ENCODE measurements at places on chromosomes 4 and X.

GRCh38 chrX:48683411-48683982 is at the start of gene WAS:
Gene WAS, plus strand, starts transcription at chrX:48683799. Its CDS starts 55 bp downstream, at chrX:48683854.
- H3K4me1 ChIP-seq: peaks cover 43% of the 10 kb centered on the region
- H3K36me3 ChIP-seq: peaks cover 20% of the 10 kb centered on the region
- H3K27me3 ChIP-seq: no peaks in the 10 kb centered on the region
- peak within 1 kb of the TSS; percentile 96 for H3K27ac ChIP-seq
- H3K4me3 ChIP-seq: peak within 1 kb of the TSS; percentile 96

GRCh38 chr4:112214390-112215264 is 17.0 kb upstream of the AP1AR start:
- no peak for DNase-seq
- H3K4me3 ChIP-seq: no peak overlapping the region
- peaks cover 2% of the 10 kb centered on the region for H3K4me1 ChIP-seq
- H3K27me3 ChIP-seq: no peaks in the 10 kb centered on the region

- H3K4me1 ChIP-seq: peaks cover 2% of the 10 kb centered on the region
- peaks cover 8% of the 10 kb centered on the region for H3K36me3 ChIP-seq
- H3K27me3 ChIP-seq: no peaks in the 10 kb centered on the region
- peak; percentile 22 for DNase-seq
- no peak overlapping the region for H3K4me3 ChIP-seq
- H3K27ac ChIP-seq: peak overlapping the region; percentile 43
Observed at GRCh38 chrX:107894038-107894437, 68.4 kb downstream of the MID2 start.

- no peaks in the 10 kb centered on the region for H3K4me1 ChIP-seq
- H3K36me3 ChIP-seq: no peaks in the 10 kb centered on the region
Observed at GRCh38 chrX:148629434-148629833, 129.0 kb downstream of the AFF2 start.

GRCh38 chr4:2702770-2703169 is 53.4 kb downstream of the TNIP2 start:
- no peak overlapping the region for H3K4me3 ChIP-seq
- peak overlapping the region; percentile 65 for H3K27ac ChIP-seq
- H3K27me3 ChIP-seq: no peaks in the 10 kb centered on the region

DNA sequence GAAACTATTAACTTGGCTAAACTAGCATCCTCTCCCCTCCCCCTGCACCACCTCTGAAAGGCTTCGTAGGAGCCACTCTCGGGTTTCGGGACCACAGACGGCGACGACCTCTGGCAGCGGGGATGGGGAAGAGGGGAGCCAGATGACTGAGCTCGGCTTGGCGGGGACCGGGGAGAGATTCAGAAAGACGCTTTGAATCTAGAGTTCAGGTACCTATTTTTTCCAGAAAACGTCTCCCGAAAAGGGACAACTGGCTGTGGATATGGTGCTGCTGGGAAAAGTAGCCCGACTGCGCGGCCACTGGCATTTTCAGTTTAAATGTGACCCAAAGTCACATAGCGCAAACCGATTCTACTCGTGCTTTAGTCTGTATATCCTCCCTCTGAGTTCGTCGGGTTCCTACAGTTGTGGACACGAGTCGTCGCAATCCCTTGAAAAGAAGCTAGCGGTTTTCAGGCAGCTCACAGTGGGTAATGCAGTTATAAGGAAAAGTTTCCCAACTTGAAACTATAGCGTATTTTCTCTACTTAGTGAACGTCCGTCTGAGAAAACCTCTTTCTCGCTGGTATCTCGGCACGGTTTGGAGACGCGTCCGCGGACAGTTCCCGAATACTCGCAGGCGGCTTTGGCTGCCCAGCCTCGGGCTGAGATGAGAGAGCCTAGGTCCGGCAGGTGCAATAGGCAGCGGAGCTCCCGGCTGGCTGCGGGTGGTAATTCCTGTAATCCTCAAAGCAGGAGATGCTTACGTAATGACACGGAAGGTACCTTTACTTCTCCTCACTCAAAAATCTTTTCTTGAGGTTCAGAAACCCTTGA is 1.3 kb downstream of the PARM1 start:
- H3K27ac ChIP-seq: peak overlapping the region; percentile 96
- DNase-seq: no peak
- peaks cover 26% of the 10 kb centered on the region for H3K4me1 ChIP-seq
- H3K27me3 ChIP-seq: no peaks in the 10 kb centered on the region
- no peaks in the 10 kb centered on the region for H3K36me3 ChIP-seq

DNA sequence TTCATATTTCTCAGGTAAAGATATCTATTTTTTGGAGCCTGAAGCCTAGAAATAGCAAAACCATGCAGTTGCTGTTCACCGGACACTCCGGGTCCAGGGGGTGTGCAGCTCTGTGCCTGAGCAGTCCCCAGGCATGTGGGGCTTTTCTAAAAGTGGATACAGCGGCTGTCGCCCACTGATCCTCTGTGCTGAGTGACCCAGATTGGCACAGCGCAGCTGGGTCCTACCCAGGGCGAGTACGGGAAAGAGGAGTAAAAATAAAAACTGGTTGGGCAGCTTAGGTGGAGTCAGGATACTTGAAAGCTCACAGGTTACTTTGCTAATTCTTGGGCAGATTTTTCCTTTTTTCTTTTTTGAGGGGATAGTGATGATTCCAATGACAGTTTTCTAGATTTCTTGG is 118.8 kb downstream of the UCHL1 start:
- DNase-seq: no peak
- peaks cover 1% of the 10 kb centered on the region for H3K27me3 ChIP-seq

GRCh38 chr4:150229520-150229919 is 151.3 kb downstream of the DCLK2 start:
- H3K4me1 ChIP-seq: no peaks in the 10 kb centered on the region
- H3K27me3 ChIP-seq: peaks cover 10% of the 10 kb centered on the region
- DNase-seq: no peak
- peaks cover 2% of the 10 kb centered on the region for H3K36me3 ChIP-seq
- H3K27ac ChIP-seq: no peak overlapping the region

- no peak for DNase-seq
- no peaks in the 10 kb centered on the region for H3K36me3 ChIP-seq
- no peak overlapping the region for H3K4me3 ChIP-seq
- no peaks in the 10 kb centered on the region for H3K27me3 ChIP-seq
Observed at GRCh38 chr4:64001229-64001898, 407.9 kb downstream of the TECRL start.

DNA sequence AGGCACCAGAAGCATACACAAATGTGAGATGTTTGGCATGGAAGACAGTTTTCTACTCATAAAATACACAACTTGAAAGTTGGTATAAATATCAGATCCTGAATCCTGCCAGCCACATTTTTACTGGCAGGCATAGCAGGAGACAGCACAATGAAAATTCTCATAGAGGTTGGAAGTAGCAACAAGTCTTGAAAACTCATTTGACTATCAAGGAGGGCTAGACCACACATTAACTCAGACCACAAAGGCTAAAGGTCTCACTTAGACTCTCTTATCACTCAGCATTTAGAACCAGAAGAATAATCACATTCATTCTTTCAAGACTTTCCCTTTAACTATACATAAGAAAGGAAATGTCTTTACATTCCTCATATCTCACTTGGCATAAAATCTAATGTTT is 56.5 kb downstream of the SORBS2 start:
- no peaks in the 10 kb centered on the region for H3K36me3 ChIP-seq
- H3K27me3 ChIP-seq: peaks cover 19% of the 10 kb centered on the region
- no peak overlapping the region for H3K4me3 ChIP-seq
- H3K4me1 ChIP-seq: peaks cover 4% of the 10 kb centered on the region
- no peak overlapping the region for H3K27ac ChIP-seq

DNA sequence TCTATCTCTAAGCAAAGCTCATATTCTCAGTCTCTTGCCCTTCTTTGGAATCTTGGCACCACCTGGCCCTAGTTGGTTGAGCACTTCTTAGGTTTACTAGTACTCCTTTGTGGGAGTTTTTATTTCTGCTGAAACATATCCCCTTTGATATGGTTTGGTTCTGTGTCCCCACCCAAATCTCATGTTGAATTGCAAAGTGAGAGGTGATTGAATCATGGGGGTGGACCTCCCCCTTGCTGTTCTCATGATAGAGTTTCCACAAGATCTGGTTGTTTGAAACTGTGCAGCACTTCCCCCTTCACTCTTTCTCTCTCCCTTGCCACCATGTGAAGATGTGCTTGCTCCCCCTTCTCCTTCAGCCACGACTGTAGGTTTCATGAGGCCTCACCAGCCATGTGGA is 22.2 kb upstream of the SYNPO2 start:
- no peaks in the 10 kb centered on the region for H3K36me3 ChIP-seq
- peak overlapping the region; percentile 22 for H3K27ac ChIP-seq
- DNase-seq: no peak
- no peaks in the 10 kb centered on the region for H3K4me1 ChIP-seq

DNA sequence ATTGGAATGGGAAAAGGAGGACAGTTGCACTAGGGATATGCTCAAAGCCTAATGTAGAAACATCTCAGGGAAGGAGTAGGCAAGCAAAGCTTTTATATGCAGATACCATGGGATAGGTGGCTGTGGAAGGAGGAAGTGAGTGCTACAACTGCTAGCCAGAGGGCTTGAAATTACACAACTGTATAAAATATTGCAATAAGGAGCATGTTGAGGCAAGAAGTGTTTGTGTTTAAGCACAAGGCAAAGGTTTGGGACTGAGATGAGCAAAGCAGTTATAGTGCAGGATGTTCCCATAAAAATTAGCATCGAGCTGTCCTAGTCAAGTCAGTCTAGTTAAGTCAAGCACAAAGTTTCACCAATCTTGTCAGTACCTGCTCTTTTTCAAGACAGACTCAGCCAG is 35.6 kb upstream of the DCAF8L1 start:
- no peaks in the 10 kb centered on the region for H3K4me1 ChIP-seq
- no peaks in the 10 kb centered on the region for H3K27me3 ChIP-seq
- no peak for DNase-seq
- H3K36me3 ChIP-seq: no peaks in the 10 kb centered on the region
- no peak overlapping the region for H3K4me3 ChIP-seq
- H3K27ac ChIP-seq: no peak overlapping the region

- no peak for DNase-seq
- no peak overlapping the region for H3K4me3 ChIP-seq
- H3K4me1 ChIP-seq: peaks cover 6% of the 10 kb centered on the region
- H3K27me3 ChIP-seq: no peaks in the 10 kb centered on the region
Observed at GRCh38 chr4:150746156-150746555, 164.2 kb downstream of the MAB21L2 start.

DNA sequence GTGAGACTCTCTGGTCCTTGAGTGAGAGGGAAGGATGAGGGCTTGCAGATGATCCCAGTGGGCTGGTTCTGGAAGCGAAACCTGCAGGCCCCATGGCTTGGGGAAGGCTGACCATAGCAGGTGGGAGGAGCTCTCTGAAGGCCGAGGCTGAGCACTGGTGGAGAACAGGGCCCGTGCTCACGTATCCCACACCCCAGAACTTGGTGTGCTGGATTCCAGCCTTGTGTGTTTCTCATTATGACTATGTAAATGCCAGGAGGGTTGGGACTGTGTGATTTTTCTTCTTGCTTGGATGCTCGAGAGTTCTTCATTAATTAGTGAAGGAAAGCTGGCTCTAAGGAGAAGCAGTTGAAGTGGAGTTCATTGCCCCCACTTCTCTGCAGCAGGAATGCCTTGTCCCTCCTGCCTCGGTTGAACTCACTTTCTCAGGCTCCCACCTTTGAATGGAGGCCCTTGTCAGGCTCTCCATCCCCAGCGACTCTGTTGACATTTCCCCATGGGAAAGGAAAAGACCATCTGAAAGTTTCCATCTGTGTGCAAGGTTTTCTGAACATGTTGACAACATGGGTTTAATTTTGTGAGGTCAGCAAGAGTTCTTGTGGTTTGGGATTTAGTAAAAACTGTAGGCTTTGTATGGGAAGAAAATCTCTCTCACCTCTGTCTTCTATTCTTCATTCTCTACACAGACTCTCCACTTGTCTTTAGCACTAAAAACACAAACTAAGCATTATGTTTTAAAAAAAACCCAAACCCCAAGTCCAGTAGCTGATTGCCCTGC is 57.7 kb downstream of the TBL1X start:
- no peak for DNase-seq
- no peak overlapping the region for H3K4me3 ChIP-seq
- H3K36me3 ChIP-seq: peaks cover 2% of the 10 kb centered on the region
- H3K4me1 ChIP-seq: peaks cover 19% of the 10 kb centered on the region
- H3K27ac ChIP-seq: no peak overlapping the region

GRCh38 chrX:44637282-44637681 is 94.6 kb upstream of the FUNDC1 start:
- no peak overlapping the region for H3K4me3 ChIP-seq
- H3K27me3 ChIP-seq: peaks cover 1% of the 10 kb centered on the region
- no peaks in the 10 kb centered on the region for H3K36me3 ChIP-seq
- no peak overlapping the region for H3K27ac ChIP-seq
- H3K4me1 ChIP-seq: no peaks in the 10 kb centered on the region

- H3K4me1 ChIP-seq: no peaks in the 10 kb centered on the region
- H3K4me3 ChIP-seq: no peak overlapping the region
- no peaks in the 10 kb centered on the region for H3K27me3 ChIP-seq
- H3K36me3 ChIP-seq: no peaks in the 10 kb centered on the region
- no peak for DNase-seq
- no peak overlapping the region for H3K27ac ChIP-seq
Observed at GRCh38 chr4:167688660-167689142, 403.6 kb upstream of the ANXA10 start.

GRCh38 chr4:71235311-71236201 is 103.3 kb upstream of the SLC4A4 start:
- no peaks in the 10 kb centered on the region for H3K4me1 ChIP-seq
- peaks cover 6% of the 10 kb centered on the region for H3K27me3 ChIP-seq
- H3K27ac ChIP-seq: no peak overlapping the region
- no peak for DNase-seq

DNA sequence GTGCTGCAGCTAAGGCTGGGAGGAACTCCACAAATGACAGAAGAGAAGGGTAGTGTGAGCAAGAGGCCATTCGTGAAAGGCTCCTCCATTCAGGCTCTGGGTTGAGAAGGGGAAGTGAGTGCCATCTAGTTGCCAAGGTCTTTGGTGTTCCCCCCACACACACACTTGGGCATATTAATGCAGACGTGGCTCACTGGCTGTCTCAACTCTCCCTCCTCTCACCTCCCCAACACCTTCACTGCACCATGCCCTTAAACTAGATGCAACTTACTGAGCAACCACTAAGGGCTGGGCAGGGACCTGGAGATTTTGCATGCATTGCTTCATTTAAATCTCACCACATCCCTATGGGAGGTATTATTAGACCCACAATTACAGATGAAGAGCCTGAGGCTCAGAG is 8.7 kb downstream of the CLRN2 start:
- no peak overlapping the region for H3K27ac ChIP-seq
- H3K4me3 ChIP-seq: no peak overlapping the region
- no peaks in the 10 kb centered on the region for H3K36me3 ChIP-seq
- peaks cover 4% of the 10 kb centered on the region for H3K4me1 ChIP-seq

GRCh38 chrX:26411045-26411444 is 195.1 kb downstream of the MAGEB5 start:
- no peaks in the 10 kb centered on the region for H3K27me3 ChIP-seq
- no peak overlapping the region for H3K27ac ChIP-seq
- no peak for DNase-seq
- no peaks in the 10 kb centered on the region for H3K4me1 ChIP-seq
- H3K36me3 ChIP-seq: no peaks in the 10 kb centered on the region

GRCh38 chrX:112670977-112671376 is 8.8 kb downstream of the LHFPL1 start:
- no peak for DNase-seq
- H3K4me1 ChIP-seq: peaks cover 4% of the 10 kb centered on the region
- no peak overlapping the region for H3K4me3 ChIP-seq
- H3K36me3 ChIP-seq: no peaks in the 10 kb centered on the region
- H3K27me3 ChIP-seq: no peaks in the 10 kb centered on the region

- H3K27ac ChIP-seq: no peak overlapping the region
- no peaks in the 10 kb centered on the region for H3K36me3 ChIP-seq
- peaks cover 12% of the 10 kb centered on the region for H3K27me3 ChIP-seq
- no peak for DNase-seq
- no peak overlapping the region for H3K4me3 ChIP-seq
Observed at GRCh38 chr4:48958582-48958981, 27.5 kb upstream of the CWH43 start.

GRCh38 chrX:132843363-132843762 is 115.1 kb downstream of the HS6ST2 start:
- H3K4me1 ChIP-seq: no peaks in the 10 kb centered on the region
- H3K27me3 ChIP-seq: no peaks in the 10 kb centered on the region
- no peak overlapping the region for H3K4me3 ChIP-seq
- no peak overlapping the region for H3K27ac ChIP-seq
- no peaks in the 10 kb centered on the region for H3K36me3 ChIP-seq
- no peak for DNase-seq

Measured in memory B cell (primary cell).